ENCODE measurements at places on chromosomes 5 and 9. TPM values are rescaled to one million over a fixed set of nuclear protein-coding genes. Genes with fewer than 3 reads are reported as not detected.

DNA sequence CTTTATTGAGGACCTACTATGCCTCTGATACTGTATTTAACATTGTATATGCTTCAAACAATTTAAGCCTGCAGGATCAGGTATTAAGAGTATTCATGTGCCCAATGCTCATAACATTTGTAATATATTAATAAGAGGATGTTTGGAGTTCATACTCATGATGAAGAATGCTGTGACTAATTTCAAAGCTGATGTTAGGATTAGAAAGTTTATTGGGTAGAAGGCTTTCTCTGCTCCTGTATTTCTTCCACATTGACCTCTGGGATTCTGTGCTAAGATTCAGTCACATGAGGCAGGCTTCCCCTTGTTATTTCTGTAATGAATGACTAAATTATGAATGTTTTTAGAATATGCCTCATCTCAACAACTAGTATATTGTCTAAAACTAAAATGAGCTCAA, 456.4 kb downstream of the NFIB start:
- no peak overlapping the region for H3K4me3 ChIP-seq
- no peak for DNase-seq
- no peaks in the 10 kb centered on the region for H3K27me3 ChIP-seq
- H3K4me1 ChIP-seq, result no peaks in the 10 kb centered on the region
- no peaks in the 10 kb centered on the region for H3K36me3 ChIP-seq

- H3K4me3 ChIP-seq, result no peak overlapping the region
- H3K27ac ChIP-seq, result no peak overlapping the region
- DNase-seq, result no peak
- no peaks in the 10 kb centered on the region for H3K4me1 ChIP-seq
- H3K36me3 ChIP-seq, result no peaks in the 10 kb centered on the region
- peaks cover 3% of the 10 kb centered on the region for H3K27me3 ChIP-seq
Observed at GRCh38 chr5:102700120-102700831, 54.8 kb upstream of the PAM start.

- no peaks in the 10 kb centered on the region for H3K27me3 ChIP-seq
- DNase-seq, result no peak
- H3K27ac ChIP-seq, result no peak overlapping the region
- H3K4me3 ChIP-seq, result no peak overlapping the region
- peaks cover 12% of the 10 kb centered on the region for H3K4me1 ChIP-seq
Observed at GRCh38 chr9:99953861-99954507, 47.5 kb downstream of the STX17 start.

ORM2 gene
- not detected for total RNA-seq

GPR151 gene
- not detected for total RNA-seq

DNA sequence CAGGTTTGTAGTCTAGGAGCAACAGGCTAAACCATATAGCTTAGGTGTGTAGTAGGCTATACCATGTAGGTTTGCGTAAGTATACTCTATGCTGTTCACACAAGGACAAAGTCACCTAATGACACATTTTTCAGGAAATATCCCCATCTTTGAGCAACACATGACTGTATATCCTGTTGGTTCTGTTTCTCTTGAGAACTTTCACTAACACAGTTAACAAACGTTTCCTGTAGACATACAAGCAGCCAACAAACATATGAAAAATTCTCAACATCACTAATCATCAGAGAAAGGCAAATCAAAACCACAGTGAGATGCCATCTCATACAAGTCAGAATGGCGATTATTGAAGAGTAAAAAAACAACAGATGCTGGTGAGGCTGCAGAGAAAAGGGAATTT, 68.2 kb downstream of the NR2F1-AS1 start:
- DNase-seq, result no peak
- H3K36me3 ChIP-seq, result no peaks in the 10 kb centered on the region
- no peaks in the 10 kb centered on the region for H3K4me1 ChIP-seq
- H3K27me3 ChIP-seq, result no peaks in the 10 kb centered on the region
- H3K4me3 ChIP-seq, result no peak overlapping the region
- H3K27ac ChIP-seq, result no peak overlapping the region

TNFSF8 gene
- 73.6 TPM for total RNA-seq

- H3K27ac ChIP-seq, result no peak overlapping the region
- no peaks in the 10 kb centered on the region for H3K36me3 ChIP-seq
Observed at GRCh38 chr9:136342181-136343120, 15.1 kb downstream of the GPSM1 start.

- H3K27me3 ChIP-seq, result peaks cover 10% of the 10 kb centered on the region
- no peaks in the 10 kb centered on the region for H3K36me3 ChIP-seq
- peak overlapping the region; percentile 92 for H3K4me3 ChIP-seq
Observed at GRCh38 chr5:103258957-103259704, 568 bp downstream of the MACIR start.

DNA sequence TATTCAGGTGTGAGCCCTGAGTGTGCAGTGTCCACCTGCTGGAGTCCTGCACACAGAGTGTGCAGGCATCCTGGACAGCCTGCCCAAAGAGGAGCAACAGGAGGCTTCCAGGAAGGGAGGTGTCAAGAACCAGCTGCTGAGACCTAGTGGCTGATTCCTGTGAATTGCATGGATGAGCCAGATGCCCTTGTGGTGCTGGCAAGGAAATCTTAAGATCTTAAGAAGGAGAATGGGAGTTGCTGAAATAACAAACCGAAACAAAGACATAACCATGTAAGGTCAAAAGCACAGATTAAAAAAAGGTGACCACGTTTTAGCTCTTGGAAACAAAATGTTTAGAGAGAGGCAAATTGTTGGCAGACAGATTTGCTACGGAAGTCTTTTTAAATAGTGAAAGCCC, 29.3 kb upstream of the RPS23 start:
- no peak for DNase-seq
- H3K36me3 ChIP-seq, result no peaks in the 10 kb centered on the region
- H3K27ac ChIP-seq, result no peak overlapping the region

DNA sequence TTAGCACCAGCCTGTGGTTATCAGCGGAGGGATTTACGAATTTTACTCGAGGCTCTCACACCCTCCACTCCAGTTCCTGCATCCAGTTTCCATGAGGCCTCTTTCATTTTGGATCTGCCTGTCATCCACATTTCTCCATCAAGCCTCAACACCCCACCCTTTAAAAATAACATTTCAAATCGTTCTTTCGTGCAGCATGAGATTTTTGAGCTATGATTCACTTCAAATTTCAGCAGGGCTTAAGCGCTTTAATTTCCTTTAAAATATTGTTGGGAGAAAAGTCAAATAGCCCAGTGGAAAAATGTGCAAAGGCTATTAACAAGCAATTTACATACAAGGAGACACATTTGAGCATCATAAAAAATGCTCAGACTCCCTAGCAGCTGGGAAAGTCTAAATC, 103.2 kb downstream of the MSX2 start:
- no peak overlapping the region for H3K27ac ChIP-seq
- DNase-seq, result no peak
- no peak overlapping the region for H3K4me3 ChIP-seq
- no peaks in the 10 kb centered on the region for H3K27me3 ChIP-seq

- H3K4me3 ChIP-seq, result no peak overlapping the region
- DNase-seq, result no peak
- H3K27me3 ChIP-seq, result peaks cover 2% of the 10 kb centered on the region
- no peak overlapping the region for H3K27ac ChIP-seq
Observed at GRCh38 chr9:27303219-27303618, 6.3 kb upstream of the EQTN start.

DNA sequence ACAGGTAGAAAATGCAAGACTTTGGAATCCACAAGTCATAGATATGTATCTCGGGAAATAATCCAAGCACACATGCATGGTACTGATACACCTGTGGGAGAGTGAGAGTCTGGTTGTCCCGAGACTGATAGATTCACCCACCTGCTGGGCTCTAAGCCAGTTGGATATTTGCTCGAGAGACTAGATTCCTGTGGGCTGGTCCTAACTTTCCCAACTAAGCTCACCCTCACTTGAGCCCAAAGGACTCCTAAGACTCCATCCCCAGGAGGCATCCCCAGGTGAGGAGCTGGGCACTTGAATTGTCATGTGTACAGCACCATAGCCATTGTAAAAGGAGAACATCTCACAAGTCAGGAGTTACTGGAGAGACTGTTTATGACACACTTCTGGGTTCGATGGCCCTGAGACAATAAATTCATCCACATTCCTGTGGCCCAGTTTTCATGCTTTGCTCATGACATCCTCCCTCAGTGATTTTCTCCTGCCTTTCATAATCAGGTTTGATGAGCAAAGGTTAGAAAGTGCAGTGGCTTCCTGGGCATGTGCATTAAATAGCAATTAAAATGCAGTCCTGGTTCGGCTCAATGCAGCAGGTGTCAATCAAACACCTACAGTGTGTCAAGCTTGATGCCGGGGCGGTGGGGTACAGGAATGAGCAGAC, 18.1 kb downstream of the SLC1A1 start:
- no peak for DNase-seq
- H3K27me3 ChIP-seq, result peaks cover 2% of the 10 kb centered on the region
- H3K4me1 ChIP-seq, result no peaks in the 10 kb centered on the region
- H3K4me3 ChIP-seq, result no peak overlapping the region
- no peak overlapping the region for H3K27ac ChIP-seq

GRCh38 chr5:138033907-138034306, 1.0 kb upstream of the FAM13B start:
- peak overlapping the region; percentile 99 for H3K4me3 ChIP-seq
- peak overlapping the region; percentile 99 for H3K27ac ChIP-seq
- peaks cover 25% of the 10 kb centered on the region for H3K36me3 ChIP-seq
- no peak for DNase-seq

DNA sequence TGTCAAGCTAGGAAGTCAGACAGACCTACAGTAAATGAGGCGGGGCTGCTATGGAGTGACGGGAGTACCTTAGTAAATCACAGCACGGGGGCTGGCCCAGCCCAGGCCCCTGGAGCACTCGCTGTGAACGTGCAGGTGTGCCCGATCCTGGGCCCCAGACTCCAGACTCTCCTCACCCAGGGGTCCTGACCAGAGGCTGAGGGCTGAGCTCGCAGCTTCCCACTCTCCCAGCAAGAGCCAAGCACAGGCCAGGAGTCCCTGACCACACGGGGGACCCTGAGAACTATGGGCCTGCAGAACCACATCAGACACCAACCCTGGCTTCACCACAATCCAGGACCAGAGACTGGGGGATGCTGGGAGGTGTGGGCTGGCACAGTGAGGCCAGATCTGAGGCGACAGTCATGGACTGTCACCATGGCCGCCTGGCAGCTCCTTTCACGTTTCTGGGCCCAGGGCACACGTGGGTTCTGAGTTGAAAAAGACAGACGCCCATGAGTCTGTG, 73.4 kb downstream of the ADAMTS2 start:
- H3K36me3 ChIP-seq, result no peaks in the 10 kb centered on the region
- no peak overlapping the region for H3K4me3 ChIP-seq
- H3K27ac ChIP-seq, result no peak overlapping the region
- H3K4me1 ChIP-seq, result no peaks in the 10 kb centered on the region

All from activated T-helper 2 cell treated with anti-CD3 and anti-CD28 coated beads, Interferon-gamma antibody, Interleukin-2, Interleukin-4, amounts not matched to agents 10 μg/mL and 5 μg/mL and 100 μg/mL, durations not matched to agents 14 hours and 24 hours and 36 hours (primary cell).